ENCODE measurements at places on chromosomes 13 and 19.

GRCh38 chr19:2048104-2048958, 2.7 kb downstream of the MKNK2 start:
- DNase-seq = peak; percentile 81

- DNase-seq = no peak
Observed at GRCh38 chr19:35642312-35642711, 767 bp downstream of the ETV2 start.

- DNase-seq = no peak
Observed at GRCh38 chr19:19464339-19465098, 50.8 kb downstream of the TSSK6 start.

GRCh38 chr13:112225429-112226090, 150.6 kb upstream of the SPACA7 start:
- no peak for DNase-seq

DNA sequence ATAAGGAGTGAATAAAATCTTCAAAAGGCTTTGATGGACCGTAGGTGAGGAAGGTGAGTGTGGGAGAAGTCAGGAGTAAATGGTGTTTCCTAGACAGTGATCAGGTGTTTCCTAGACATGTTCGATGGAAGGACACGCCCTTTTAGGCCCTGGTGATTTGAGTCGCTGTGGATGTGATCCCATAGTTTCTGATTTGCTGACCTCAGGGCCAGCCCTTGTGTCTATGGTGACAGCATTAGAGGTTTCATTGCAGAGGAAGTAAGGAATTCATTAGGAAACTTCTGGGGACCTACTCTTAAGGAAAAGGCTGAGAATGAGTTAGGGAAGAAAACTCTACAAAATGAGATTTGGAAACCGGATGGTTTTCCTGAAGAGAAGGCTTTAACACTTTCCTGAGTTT, 31.5 kb upstream of the RNF113B start:
- DNase-seq = no peak

GRCh38 chr13:47869776-47870175, 131.3 kb downstream of the SUCLA2 start:
- DNase-seq = no peak

GRCh38 chr13:42875475-42876269, 94.3 kb downstream of the FAM216B start:
- peak; percentile 6 for DNase-seq

DNA sequence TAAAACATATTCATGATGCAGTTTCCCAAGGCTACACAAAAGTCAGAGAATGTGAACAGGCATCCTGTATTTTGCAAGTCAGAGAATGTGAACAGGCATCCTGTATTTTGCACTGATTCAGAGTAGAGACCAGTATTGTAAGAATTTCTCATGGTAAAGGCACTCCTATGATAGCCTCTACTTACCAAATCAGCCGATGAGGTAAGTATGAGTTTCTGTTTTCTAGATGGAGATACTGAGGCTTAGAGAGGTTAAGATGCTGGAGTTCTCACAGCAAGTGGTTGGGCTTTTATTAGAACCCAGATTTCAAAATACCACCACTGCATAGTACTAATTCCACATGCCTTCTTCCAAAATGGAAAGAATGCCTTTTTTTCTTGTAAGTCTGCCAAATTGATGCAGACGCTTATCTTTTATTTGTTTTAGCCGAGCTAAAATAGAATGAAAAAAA, 12.3 kb downstream of the TPT1 start:
- DNase-seq = no peak

- DNase-seq = no peak
Observed at GRCh38 chr19:38571682-38572081, 46.1 kb downstream of the MAP4K1 start.

DNA sequence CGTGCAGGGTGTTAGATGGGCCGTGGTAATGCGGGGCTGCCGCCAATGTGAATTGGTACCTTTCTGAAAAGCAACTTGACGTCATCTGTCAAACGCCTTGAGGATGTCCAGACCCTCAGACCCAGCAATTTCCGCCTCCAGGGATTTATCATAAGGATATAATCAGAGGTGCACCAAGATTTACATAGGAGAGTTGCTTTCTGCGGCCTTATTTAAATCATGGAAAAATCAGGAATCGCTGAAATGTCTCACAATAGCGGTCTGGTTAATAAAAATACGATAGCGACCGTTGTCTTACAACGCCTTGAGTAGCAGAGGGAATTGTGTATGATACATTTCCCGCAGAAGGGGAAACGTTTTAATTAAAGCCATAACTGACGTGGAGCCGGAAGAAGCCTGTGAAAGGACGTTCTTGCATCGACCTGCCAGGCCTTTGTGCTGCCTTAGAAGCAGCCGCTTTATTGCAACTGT, 32.3 kb upstream of the NDUFS7 start:
- no peak for DNase-seq

GRCh38 chr19:4589579-4590410, 30.3 kb upstream of the SEMA6B start:
- DNase-seq = peak; percentile 67

DNA sequence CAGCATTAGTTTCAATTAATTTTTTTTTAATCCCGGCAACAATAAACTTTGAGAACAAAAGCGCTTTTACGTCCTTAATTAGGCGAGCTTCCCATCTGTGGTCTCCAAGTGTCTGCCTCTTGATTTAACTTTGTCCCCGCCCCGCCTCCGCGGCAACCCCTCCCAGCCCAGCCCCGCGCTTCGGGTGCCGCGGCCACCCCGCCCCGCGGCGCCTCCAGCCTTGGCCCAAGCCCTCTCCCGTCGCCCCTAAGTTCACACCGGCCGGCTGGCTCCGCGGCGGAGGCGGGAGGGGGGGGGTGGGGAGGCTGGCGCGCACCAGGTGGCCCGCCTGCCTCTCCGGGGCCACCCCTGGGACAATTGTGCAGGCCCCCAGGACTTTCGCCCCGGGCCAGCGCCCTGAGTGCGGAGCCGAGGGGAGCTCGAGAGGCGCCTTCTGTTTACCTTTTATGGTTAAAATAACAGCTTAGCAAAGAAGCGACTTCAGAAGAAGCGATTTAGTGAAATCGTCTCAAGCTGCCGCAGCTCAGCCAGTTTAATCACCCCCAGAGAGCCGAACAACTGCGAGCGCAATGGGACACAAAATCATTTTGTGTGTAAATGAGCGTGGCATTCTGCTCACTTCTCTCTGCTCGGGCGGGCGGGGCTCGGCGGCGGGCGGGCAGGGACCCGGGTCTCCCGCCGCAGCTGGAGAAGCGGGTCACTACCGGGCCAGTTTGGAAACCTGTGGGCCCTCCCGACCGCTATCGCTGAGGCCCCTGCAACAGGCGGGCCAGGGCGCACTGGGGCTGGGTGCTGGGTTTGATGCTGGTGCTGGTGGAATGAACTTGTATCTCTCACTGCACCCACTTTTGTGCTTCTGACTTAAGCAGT, 1.4 kb downstream of the KCTD15 start:
- peak; percentile 85 for DNase-seq

DNA sequence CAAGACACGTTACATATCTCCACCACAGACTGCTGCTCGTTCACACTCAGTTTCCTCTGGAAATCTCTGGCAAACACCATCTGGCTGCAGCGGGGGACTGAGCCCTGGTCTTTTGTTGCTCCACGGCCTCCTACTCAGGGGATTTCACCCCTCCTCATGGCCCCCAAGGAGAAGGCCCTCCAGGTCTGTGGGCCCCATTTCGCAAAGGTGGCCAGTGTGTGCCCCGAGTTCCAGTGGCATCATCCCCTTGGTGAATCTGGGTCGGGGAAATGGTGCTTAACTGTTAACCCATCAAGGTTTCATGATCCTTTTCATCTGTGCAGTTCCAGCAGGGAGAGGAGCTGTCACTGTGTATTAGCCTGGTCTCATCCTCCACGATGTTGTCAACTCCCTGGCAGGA, 235.4 kb upstream of the MAB21L1 start:
- no peak for DNase-seq

DNA sequence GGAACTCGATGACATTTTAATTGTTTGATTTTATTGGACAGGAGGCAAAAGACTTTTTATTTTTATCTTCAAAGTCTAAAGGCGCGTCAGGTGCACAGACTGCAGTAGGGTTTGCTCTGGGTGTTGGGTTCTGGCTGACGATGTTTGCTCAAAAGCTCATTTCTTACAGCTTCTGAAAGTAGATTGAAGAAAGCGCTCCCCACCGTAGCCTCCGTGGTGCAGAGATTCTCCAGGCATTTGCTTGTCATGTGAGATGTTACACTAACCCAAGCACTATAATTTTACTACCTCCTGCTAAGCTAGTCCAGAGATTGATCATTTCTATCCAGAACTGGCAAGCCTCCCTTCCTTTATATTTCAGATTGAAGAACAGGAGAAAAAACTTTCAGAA, 14.5 kb upstream of the ATP11A start:
- no peak for DNase-seq

DNA sequence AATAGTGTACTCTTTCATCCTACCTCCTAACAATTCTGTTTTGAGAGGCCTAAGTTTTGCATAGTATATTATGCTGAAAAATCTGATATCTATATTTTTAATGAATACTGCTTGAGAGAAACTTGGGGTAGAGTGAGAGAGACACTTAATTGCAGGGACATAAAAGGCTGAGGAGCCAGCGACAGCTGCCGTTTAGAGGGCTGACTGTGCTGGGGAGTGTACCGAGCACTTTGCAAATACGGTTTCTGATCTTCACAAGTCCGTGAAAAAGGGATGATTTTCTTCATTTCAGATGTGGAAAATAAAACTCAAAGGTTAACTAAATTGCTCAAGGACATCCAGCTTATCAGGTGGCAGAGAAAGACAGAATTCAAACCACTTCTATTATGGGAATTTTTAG, 97.4 kb downstream of the CAB39L start:
- DNase-seq = no peak

- no peak for DNase-seq
Observed at GRCh38 chr13:108315991-108316390, 46.5 kb downstream of the TNFSF13B start.

GRCh38 chr13:62524061-62524460, 1108.4 kb upstream of the PCDH20 start:
- no peak for DNase-seq

GRCh38 chr19:19613506-19613905, 5.0 kb downstream of the PBX4 start:
- no peak for DNase-seq

DNA sequence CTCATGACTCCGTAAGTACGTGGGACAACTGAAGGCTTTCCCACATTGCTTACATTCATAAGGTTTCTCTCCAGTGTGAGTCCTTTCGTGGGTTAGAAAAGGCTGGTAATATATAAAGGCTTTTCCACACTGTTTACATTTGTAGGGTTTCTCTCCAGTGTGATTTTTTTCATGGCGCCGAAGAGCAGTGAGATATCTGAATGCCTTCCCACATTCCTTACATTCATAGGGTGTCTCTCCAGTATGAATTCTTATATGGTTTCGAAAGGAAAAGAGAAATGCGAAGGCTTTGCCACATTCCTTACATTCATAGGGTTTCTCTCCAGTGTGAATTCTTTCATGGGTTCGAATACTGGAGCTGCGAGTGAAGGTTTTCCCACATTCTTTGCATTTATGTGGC, 29.5 kb downstream of the ZNF490 start:
- no peak for DNase-seq

Measured in hematopoietic multipotent progenitor cell treated with erythropoietin and hydrocortisone succinate and interleukin-3 and kit ligand, for 6 days (in vitro differentiated cells).